ENCODE measurements at places on chromosomes 2 and 18.

DNA sequence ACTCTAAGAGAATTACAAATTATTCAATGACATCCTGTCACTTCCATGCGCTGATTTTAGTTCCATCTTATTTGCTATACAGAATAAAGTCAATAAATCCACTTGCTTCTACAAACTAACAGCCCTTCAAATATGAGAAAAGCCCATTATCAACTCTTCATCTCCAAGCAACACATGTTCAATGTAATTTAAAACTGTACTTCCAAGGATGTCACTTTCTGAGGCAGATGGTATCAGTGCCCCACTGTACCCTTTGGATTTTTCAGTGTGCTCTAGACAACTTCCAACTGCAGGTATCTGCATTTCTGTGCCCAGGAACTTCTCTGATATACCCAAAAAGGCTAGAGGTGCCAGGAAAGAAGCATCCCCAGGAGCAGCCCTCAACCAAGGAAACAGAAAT, 87.6 kb downstream of the SMAD2 start:
- DNase-seq = no peak

DNA sequence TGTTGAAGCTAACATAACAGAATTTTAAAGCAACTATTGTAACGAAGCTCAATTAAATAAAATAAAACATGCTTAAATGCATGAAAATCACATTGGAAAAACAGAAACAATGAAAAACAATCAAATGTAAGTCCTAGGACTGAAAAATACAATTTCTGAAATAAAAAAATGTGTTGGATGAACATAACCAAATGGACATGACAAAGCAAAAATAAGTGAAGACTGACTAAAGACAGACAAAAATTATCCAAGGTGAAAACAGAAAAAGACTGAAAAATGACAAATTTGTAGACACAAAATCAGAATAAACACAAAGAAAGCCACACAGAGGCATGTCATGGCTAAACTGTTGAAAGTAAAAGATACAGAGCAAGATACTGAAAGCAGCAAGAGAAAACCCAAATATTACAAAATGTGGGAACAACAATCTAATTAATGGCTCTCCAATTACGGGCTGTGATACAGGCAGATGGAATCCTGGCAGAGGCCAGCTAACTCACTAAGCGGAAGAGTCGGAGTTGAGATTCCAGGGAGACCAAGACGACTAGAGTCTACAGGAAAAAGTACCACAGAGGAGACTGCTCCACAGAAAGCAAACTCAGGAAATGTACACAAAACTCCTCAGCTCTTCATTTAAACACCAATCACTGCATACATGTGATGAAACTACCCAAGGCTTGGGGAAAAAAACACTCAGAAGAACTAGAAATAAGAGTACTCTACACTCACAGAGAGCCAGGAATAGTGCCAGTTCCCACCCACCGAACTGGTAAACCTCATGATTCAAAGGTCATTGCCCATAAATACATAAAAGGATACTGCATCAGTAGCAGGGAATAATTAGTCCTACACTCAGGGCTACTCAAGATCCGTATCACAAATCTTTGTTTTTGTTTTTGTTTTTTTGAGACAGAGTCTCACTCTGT, 83.6 kb downstream of the ATAD2B start:
- no peak for DNase-seq

- DNase-seq = no peak
Observed at GRCh38 chr2:158990397-158991214, 22.2 kb downstream of the TANC1 start.

- DNase-seq = no peak
Observed at GRCh38 chr2:85659324-85659981, 8.5 kb downstream of the SFTPB start.

- DNase-seq = no peak
Observed at GRCh38 chr2:118993392-118993752, 51.4 kb downstream of the MARCO start.

- DNase-seq = no peak
Observed at GRCh38 chr2:136136931-136137330, 19.0 kb upstream of the CXCR4 start.

- DNase-seq = no peak
Observed at GRCh38 chr2:133247631-133248030, 320.6 kb downstream of the NCKAP5 start.

All from GM12865 (cell line).